ENCODE measurements at places on chromosomes 2 and 18.

DNA sequence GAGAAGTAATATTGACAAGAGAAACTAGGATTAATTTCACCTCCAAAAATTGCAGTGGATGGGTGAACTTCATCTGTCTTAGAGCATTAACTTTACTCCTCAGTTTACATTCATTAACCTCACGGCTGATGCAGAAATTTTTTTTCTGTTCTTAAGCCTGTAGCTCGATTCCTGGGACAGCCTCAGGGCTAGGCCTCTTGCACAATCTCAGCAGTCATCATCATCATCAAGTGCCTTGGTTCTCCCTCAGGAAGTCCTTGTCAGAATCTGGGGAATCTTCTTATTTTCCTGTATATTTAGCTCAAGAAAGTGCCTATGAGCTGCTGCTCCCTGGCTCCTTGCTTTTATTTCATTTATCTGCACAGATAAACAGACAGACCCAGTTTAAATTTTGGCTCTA is 1272.2 kb upstream of the LRRTM1 start:
- DNase-seq, result no peak

GRCh38 chr2:105394951-105395611 is 3.8 kb downstream of the FHL2 start:
- DNase-seq, result no peak

GRCh38 chr2:161424891-161425727 is 9.0 kb downstream of the TBR1 start:
- no peak for DNase-seq

DNA sequence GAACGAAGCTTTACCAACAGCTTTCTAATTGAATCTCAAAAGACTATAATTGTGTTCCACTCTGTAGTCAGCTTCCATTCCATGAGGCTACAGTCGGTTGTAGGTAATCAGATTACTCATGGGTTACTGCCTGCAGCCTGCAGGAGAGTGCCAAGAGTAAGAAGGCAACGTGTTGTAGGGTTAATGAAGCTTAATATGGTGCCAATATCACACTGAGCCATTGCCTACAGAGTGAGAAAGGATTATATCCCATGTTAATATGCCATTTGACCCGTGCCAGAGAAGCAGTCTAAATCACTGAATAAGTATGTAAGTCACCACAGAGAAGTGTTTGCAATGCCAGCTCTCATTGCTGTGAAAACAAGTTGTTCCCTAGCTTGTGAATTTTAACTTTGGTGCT is 734.5 kb upstream of the ACVR2A start:
- DNase-seq, result no peak

GRCh38 chr2:42132191-42132965 is 36.8 kb upstream of the EML4 start:
- DNase-seq, result no peak

DNA sequence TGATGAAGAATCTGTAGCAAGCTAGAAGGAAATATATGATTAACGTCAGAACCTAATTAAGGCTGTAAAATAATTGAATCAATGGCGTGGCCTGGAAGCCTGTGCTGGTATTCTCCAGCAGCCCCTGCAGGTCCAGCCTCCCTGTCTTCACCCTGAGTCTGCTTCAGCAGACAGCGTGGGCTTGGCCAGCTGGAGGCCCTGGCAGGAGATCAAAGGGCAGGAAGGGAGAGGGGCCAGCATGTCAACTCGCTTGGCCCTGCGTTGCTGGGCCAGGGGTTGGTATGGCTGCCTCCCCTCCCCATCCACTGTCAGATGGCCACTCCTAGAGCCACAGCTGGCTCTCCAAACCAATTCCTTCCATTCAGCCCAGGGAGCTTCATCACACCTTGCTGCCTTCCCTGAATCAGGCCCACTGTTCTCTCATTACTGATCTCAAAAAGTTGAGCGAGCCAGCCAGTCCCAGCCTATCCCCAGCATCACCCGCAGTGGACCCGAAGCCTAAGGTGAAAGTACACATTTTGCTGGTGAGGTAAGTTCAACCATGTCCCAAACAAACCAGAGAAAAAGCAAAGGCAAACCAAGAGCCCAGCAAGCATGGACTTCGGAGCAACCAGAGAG is 228.4 kb upstream of the AGAP1 start:
- DNase-seq, result no peak

- no peak for DNase-seq
Measured at GRCh38 chr2:105187531-105187930, 54.0 kb upstream of the GPR45 start.

DNA sequence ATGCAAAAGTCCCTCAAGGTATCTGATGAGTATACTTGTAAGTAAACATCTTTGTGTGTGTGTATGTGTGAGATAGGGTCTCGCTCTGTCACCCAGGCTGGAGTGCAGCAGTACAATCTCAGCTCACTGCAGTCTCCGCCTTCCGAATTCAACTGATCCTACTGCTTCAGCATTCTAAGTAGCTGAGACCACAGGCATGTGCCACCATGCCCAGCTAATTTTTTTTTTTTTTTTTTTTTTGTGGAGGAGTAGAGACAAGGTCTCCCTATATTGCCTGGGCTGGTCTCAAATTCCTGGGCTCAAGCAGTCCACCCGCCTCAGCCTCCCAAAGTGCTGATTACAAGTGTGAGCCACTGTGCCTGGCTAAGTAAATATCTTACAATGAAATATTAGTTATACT is 23.2 kb downstream of the ADAM17 start:
- no peak for DNase-seq
